ENCODE measurements at places on chromosomes 2 and 18. TPM values are rescaled to one million over a fixed set of nuclear protein-coding genes. Genes with fewer than 3 reads are reported as not detected.

The KCNJ3 gene
- total RNA-seq = not detected

The MTX2 gene
- 18.5 TPM for total RNA-seq

The EVA1A gene
- total RNA-seq = 13.4 TPM

The COBLL1 gene
- total RNA-seq = 8.0 TPM

The MATN3 gene
- 1.5 TPM for total RNA-seq

The VWC2L gene
- total RNA-seq = not detected

The TMEM87B gene
- 27.4 TPM for total RNA-seq

The HAAO gene
- 0.46 TPM for total RNA-seq

The SLC4A5 gene
- 0.14 TPM for total RNA-seq

The SERPINB11 gene
- not detected for total RNA-seq

The NYAP2 gene
- total RNA-seq = not detected

The IL36RN gene
- 0.09 TPM for total RNA-seq

The SERPINB10 gene
- total RNA-seq = not detected

The SOWAHC gene
- 6.5 TPM for total RNA-seq

Measured in smooth muscle cell of bladder (primary cell).